ENCODE measurements at places on chromosomes 3 and 15.

DNA sequence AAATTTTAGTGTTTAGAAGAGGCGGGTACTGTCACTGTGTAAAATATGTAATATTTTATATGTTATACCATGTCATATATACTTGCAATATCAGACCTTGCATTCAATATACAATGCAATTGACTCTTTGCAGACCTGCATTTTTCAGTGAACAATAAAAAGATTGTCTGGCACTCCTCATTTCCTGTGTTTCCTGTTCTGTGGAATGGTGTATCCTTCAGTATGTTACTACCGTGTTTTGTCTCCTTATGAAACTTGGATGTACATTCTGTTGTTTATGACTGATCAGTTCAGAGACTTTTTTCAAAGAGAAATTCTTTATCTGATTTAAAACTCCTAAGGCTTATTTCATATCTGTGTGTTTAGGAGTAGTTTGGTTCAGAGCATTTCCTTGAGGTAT, 31.5 kb downstream of the APH1B start:
- no peak for DNase-seq

- no peak for DNase-seq
These were observed 163.1 kb downstream of the RPLP1 start for GRCh38 chr15:69615736-69616135.

GRCh38 chr3:20380295-20380694, 194.3 kb upstream of the SGO1 start:
- no peak for DNase-seq

- DNase-seq: no peak
These were observed 2.9 kb upstream of the USP50 start for GRCh38 chr15:50549326-50549725.

GRCh38 chr3:186879781-186880180, 37.3 kb downstream of the ADIPOQ start:
- no peak for DNase-seq

DNA sequence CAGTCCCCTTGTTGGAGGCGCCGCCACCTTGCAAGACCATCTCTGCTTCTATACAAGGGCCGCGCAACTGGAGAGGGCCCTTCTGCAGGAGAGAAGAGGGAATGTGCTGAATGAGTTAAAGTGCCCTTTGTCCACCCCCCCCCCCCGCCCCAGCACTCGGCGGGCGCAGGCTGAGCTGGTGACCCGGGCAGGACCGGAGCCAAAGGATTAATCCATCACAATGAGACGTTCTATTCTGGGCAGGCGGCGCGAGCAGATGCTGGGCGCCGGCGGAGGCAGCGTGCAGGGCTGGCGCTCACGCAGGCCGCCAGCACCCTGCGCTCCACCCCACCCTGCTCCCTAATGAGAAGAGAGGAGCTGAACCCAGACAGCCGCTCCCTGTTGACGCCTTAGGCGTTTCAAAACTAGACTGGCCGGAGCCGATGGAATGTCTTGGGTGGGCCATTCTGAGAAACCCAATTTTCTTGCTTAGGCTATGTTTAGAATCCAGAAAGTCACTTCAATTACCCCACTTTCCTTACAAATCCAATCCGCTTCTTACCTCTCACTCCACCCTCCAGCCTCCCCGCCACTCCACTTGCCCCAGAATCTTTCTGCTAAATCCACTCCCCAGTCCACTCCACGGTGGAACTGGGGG, 32.9 kb downstream of the GJD2 start:
- DNase-seq: no peak

DNA sequence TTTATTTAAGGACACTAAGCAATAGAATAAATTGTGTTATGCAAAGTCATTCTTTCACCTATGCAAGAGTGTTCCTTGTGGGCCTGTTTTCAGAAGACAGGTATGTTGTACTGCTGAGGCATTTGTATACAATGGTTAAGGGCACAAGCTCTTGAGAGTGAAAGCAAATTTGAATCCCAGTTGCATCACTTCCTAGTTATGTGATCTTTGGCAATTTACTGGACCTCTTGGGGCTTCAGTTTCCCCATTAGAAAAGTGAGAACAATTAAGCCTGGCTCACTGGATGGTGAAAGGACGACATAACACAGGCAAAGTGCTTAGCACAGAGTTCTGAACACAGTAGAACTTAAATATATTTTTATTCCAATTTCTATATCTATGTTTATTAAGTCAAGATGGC, 117.4 kb downstream of the EFHB start:
- DNase-seq: no peak

DNA sequence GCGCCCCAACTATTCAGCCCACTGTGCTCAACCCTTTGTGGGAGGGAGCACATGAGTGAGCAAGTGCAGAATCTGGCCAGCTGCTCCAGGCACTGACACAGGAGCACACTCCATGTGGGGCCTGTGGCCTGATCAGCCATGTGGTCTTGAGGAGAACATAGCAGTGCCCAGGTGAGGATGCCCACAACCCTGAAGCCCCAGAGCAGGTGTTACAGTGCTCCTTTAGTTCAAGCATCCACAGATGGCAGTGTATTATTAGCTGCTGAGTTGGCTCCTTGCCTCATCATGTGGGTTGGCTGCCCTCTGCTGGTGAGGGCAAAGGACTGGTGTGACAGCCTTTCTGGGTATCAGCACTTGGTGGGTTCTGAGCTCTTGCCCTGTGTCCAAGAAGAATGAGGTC, 1588.2 kb downstream of the SI start:
- DNase-seq: no peak

- no peak for DNase-seq
These were observed 151.9 kb upstream of the LINGO1 start for GRCh38 chr15:77784361-77785292.

DNA sequence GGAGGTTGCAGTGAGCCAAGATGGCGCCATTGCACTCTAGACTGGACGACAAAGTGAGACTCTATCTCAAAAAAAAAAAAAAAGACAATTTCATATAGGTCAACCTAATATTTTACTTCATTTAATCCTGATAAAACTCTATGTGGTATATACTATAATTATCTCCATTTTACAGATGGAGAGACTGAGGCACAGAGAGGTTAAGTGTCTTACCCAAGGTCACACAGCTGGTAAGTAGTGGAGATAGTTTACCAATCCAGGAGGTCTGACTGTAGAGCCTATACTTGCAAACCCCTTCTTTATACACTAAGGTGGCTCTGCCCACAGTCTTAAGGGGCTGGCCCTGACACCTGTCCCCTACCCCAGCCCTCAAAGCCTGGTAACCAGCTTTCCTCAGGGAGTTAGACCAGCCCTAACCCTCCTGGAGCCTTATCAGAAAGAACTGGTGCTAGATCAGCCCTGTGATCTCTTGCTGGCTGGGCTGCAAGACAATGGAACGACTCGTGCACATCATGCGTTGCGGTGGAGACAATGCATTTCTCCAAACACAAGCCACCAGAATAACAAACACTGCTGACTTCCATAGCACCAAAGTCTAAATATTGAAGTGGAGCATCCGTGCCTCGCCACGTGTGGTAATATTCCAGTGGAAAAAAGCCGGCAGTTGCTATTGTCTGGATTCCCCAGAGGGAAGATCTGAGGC, 60.0 kb upstream of the SMAD3 start:
- no peak for DNase-seq

DNA sequence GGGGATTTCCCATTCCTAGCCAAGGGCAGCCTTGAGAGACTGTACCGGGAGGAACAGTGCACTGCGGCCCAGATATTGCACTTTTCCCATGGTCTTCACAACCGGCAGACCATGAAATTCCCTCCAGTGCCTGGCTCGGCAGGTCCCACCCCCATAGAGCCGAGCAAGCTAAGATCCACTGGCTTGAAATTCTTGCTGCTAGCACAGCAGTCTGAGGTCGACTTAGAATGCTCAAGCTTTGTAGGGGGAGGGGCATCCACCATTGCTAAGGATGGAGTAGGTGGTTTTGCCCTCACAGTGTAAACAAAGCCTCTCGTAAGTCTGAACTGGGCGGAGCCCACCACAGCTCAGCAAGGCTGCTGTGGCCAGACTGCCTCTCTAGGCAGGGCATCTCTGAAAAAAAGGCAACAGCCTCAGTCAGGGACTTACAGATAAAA, 156.3 kb downstream of the FRMD5 start:
- no peak for DNase-seq

GRCh38 chr3:11568503-11569155, 75.1 kb downstream of the VGLL4 start:
- DNase-seq: no peak

GRCh38 chr3:50572801-50573371, 3.6 kb downstream of the HEMK1 start:
- no peak for DNase-seq

DNA sequence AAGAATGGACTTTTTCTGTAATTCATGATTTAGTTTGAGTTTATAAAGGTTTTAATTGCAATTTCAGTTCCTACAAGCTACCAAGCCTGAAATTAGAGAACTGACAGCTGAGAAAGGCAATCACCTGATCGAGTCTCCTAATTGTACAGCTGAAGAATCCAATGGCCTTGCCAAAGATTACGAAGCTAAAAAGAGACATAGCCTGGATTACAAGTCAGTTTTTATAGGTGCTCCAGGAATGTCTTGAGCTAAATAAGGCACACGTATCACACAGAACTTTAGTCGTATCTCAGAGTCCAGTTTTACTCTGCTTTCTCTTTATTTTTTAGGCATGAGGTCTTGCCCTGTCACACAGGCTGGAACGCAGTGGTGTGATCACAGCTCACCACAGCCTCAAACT, 6.6 kb downstream of the DPH3 start:
- no peak for DNase-seq

DNA sequence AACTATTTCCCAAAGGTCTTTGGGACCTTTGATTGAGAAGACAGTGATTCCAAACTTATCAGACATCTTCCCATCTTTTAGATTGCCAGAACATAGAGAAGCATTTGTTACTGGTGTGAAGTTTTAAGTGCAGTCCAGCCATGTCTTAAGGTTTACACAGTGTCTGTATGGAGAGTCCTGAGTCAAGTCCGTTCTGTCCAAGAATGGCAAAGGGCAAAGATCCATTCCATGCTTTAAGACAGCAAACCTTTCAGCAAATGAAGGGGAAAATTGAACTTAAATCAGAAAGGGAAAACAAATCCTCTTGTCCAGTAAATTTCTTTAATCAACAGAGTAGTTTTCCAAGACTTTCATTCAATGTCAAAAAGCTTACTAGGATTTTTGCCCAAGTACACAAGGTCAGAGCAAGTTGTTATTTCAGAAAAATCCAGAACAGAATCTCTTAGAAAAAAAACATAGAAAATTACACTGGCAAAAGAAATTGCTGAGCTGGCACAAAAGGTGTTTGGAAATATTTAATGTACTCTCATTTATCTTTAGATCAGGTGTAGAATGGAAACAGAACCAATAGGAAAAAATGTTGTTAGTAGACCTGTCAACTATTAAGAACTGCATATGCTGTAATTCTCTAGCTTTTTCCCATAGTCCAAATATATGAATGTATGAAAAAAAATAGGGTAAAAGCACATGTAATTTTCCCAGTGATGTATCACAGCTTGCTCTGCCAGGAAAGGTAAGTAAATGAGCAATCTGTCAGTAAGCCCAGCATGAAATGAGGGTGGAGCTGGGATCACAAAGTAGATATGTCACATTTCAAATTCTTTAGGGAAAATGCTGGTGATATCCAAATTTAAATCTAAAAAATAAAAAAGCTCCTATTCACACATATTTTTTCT, 1099.9 kb downstream of the TUSC7 start:
- DNase-seq: no peak

GRCh38 chr3:76715426-76715825, 324.5 kb upstream of the ROBO2 start:
- no peak for DNase-seq

- no peak for DNase-seq
These were observed 145.9 kb upstream of the MBNL1 start for GRCh38 chr3:152122851-152123250.

GRCh38 chr15:73599934-73600333, 33.3 kb downstream of the NPTN start:
- no peak for DNase-seq

Data from stimulated activated CD8-positive, alpha-beta memory T cell treated with anti-CD3 and anti-CD28 coated beads, Interleukin-4, amount 100 ng/mL, for 1 hour (primary cell).